SW480 (cell line): ENCODE measurements at places on chromosomes 16 and 17.
A peak's percentile ranks its signal among the peaks of the same experiment; 100 is the strongest.

- DNase-seq = peak; percentile 60
Measured at GRCh38 chr17:45149669-45150664, 1.7 kb downstream of the HEXIM1 start.

DNA sequence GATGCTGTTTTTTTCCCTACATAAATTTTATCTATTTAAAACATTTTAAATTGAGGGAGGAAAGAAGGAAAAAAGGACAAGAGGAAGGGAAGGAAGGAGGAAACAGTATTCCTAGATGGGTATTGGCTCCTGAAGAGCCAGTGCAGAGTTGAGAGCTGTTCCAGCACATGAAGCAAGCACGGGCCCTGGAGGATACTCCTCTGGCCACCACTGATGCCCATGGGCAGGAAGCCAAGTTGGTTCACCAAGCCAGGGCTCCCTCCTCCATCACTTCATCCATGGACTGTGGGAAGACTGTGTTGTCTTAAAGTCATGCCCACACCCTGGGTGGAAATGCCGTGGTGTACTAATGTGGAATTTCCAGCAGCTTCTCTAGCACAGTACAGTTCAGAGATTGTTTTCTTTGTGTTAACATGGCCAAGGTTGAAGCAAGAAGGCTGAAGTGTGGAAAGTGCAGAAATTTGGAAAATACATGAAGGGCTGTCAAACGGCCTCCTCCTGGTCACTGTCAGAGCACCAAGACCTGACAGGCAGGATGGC is 23.9 kb upstream of the NOS2 start:
- no peak for DNase-seq

GRCh38 chr17:45221081-45222013 is at the start of gene FMNL1:
Gene FMNL1 (plus strand): TSS chr17:45221885. CDS start chr17:45222125, 240 bp downstream.
- DNase-seq = no peak

DNA sequence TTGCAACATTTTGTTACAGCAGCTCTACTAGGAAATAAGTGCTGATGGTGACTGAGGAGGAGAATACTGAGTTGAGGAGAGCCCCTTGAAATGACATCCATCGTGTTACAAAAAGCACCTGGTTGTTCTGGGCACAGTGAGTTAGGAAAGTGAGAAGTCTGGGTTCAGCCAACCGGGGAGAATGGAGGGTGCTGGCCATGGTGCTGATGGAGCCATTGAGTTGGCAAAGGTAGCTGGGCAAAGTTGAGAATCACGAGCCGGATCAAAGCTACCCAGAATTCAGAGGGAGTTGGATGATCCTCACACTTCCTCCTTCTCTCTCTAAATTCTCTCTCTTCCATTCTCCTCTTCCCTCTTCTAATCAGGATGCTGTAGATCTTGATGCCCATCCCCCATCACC is 35.0 kb upstream of the ASIC2 start:
- DNase-seq = peak; percentile 9

DNA sequence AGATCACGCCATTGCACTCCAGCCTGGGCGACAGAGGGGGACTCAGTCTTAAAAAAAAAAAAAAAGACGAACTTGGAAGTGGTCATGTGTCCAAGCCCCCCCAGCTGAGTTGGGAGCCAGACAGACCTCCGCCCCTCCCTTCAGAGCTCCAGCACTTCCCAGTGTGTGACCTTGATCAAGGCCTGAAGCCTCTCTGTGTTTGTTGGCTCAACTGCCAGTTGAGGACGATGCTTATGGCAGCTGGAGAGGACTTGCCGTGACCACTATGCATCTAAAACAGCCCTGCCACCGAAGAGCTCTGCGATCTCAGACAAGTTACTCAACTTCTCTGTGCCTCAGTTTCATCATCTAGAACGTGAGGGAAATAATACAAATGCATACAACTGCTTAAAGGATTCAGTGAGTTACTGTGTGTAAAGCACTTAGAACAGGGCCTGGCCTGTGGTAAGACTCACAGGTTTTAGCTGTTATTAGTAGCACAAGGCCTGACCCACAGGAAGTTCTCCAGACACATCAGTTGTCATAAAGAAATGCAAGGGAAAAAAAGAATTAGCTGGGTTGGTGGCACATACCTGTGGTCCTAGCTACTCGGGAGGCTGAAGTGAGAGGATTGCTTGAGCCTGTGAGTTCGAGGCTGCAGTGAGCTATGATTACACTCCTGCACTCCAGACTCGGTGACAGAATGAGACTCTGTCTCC is 7.0 kb upstream of the IL27 start:
- DNase-seq = no peak

GRCh38 chr17:40645943-40646342 is 1.7 kb downstream of the SMARCE1 start:
- DNase-seq = no peak

DNA sequence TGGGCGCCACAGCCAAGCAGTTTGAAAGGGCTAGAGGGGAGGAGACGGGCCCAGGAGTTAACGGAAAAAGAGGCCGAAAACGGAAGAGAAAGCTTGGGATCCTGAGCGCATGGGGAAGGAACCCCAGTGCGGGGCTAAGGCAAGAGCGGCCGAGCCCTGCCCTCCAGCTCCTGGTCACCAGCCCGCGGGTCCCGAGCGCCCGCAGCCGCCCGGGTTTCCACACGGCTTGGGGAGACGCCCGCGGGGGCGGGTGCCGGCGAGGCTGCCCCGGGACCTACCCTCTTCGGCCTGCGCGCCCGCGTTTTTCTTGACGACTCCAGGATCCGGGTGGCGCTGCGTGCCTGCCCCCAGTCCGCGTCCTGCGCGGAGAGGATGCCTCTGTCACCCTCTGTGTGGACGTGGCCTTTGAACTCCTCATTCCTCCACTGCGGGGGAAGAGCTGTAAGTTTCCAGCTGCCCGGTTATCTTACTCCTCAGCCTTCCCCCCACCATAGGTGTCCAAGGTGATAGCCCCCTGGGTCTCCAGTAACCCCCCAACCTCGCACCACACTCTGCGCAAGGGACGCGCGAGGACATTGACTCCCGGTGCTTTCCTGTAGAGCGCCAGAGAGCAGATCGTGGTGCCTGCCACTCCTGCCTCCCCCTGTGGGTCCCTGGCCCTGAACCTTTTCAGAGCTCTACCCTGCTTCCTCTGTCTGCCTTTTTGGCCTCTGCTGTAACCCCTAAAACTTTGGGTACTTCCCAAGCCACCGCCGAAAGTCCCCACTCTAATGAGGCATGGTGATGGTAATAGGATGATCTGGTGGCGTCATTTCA is 1.7 kb upstream of the CDH11 start:
- DNase-seq = no peak

DNA sequence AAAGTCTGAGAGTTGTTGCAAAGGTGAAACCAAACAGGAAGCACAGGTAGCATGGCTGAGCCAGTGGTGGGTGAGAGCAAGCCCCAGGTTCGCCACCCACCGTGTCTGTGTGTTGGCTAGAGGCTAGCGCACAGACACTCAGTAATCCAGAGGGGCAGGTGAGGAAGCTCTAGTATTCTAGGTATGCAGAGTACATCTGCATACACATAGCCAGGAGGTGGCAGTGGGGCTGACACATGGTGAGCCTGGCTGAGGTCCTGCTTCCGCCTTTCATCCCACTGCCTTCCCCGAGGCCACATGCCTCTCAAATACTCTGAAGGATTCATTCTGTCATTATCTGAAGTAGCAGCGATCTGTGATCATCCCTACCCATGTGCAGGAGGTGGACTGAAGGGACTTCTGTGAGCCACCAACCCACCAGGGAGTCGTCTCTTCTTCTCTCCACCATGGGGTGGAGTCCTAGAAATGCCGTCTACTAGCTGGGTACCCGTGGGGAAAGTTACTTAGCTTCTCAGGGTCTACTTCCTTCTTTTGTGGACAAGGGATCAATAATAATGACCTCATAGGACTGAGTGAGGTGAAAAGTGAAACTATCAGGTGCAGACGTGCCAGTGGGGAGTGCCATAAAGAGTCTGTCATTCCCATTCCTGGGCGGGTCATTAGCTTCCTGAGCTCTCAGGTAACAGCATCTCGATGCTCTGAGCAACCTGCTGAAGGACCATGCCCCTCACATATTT is 36.0 kb upstream of the ICAM2 start:
- DNase-seq = peak; percentile 39

GRCh38 chr17:13743906-13744305 is 142.2 kb upstream of the HS3ST3A1 start:
- no peak for DNase-seq

- DNase-seq = no peak
Measured at GRCh38 chr17:38577244-38577643, 28.5 kb downstream of the SRCIN1 start.

- DNase-seq = peak; percentile 21
Measured at GRCh38 chr17:17568772-17569195, 22.7 kb downstream of the PEMT start.

GRCh38 chr16:69924777-69925191 is 26.4 kb upstream of the CLEC18A start:
- DNase-seq = no peak

- DNase-seq = peak; percentile 18
Measured at GRCh38 chr16:14249291-14250032, 178.3 kb downstream of the MRTFB start.

GRCh38 chr17:47703671-47704070 is 9.7 kb downstream of the TBKBP1 start:
- no peak for DNase-seq

- DNase-seq = no peak
Measured at GRCh38 chr17:41392278-41392677, 5.1 kb downstream of the KRT31 start.

- DNase-seq = peak; percentile 79
Measured at GRCh38 chr16:1981398-1981836, at the start of gene NOXO1. Gene NOXO1 (minus strand): TSS chr16:1981469. CDS start chr16:1981179, 290 bp downstream.

DNA sequence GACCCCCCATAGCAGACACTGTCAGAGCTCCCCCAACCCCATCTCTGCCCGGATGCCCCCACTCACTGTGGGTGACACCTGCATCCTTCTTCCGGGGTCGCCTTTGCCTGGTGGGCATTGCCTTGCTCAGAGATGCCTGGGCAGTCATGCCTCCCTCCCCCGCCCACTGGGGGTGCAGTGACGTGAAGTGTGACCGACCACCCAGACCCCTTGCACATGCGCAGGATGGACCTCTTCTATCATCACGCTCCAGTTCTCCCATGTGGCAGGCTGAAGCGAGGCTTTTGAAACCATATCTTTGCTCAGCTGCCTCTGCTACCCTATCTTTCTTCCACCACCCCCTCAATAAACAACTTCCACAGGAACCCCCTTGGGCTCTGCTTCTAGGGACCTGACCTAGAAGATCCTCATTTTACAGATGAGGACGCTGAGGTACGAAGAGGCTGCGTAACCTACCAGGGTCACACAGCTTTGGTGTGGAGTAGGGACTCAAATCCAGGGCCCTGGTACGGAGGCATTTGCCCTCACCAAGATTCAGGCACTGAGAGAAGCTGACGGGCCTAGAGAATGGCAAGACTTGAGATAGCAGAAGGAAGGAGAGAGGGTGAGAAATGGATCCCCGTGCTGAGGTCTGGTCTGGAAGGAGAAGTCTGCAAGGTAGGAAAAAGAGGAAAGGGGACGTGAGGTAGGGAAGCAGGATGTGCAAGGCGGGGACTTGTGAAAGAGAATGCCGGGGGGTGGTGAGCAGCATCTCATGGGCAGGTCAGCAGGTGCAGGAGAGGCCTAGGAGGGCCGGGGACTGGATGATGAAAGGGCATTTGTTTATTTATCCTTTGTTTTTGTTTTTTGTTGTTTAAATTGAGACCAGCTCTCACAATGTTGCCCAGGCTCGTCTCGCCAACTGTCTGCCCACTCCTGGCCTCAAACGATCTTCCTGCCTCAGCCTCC is 14.4 kb downstream of the NLRC5 start:
- DNase-seq = no peak

DNA sequence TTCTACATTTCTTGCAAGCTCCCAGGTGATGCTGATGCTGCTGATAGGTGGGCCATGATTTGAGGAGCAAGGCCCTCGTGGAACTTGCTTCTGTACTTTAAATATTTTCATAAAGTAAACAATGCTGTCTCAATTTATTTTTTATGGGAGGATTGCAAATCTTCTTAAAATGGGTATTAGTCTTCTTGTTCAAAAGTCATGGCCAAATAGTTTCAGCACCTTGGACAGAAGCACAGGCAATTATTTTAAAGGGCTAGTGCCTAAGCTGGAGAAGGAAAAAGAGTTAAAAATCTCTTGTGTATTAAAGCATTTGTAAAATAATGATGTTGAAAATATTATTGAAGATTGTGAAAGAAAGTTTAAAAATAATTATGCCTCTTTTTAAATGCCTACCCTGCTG is 50.5 kb downstream of the GPR139 start:
- DNase-seq = peak; percentile 6

DNA sequence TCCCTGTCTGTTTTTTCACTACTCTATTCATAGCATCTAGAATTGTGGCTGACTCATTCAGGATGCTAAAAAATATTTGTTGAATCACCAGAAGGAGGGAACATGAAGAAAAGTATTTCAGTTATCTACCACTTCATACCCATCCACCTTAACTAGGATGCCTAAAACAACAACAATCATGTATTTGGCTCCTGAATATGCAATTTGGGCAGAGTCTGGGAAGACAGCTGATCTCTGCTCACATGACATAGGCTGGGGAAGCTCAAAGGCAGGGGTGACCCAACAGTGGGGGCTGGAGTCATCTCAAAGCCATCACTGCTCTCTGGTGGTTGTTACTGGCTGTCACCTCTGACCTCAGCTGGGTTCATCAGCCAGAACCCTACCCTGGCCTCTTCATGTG is 80.1 kb upstream of the RPL38 start:
- peak; percentile 33 for DNase-seq

GRCh38 chr16:26133416-26134093 is 441.8 kb downstream of the HS3ST4 start:
- peak; percentile 92 for DNase-seq

DNA sequence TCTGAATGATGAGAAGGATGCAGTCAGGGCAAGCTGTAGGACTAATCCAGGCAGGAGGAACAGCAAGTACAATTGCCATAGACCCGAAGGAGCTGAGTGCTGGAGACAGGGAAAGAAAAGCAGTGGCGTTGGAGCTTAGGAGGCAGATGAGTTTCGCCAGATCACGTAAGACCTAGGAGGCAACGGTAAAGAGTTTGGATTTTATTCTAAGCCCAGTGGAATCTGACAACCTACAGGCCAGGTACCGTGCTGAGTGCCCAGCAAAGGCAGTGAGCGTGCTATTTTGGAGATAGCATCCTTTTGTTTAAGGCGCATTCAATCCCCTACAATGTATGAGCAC is 1.2 kb downstream of the USP43 start:
- peak; percentile 11 for DNase-seq

DNA sequence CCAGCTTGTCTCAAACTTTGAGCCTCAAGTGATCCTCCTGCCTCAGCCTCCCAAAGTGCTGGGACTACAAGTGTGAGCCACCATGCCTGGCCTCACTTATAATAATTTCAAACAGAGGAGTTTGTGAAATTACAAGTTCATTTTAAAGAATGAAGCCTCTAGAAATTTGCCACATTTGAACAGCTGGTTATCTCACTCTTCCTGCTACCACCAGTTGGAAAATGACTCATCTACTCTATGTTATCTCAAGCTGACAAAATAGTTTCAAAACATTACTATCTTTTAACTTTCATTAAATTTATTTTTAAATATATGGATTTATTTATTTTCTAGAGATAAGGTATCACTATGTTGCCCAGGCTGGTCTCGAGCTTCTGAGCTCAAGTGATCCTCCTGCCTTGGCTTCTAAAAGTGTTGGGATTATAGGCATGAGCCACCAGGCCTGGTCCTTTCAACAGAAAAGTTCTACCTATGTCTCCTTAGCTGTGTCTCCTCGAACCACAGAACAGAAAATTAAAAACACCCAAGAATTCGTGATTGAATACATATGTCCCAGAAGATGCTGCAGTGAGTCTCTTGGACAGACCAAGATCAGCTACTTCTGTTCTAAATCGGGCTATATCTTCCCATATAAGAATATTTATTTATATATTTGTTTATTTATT is 47.6 kb downstream of the MYH13 start:
- no peak for DNase-seq
